ENCODE measurements at places on chromosomes 1 and 21.

- no peak for DNase-seq
Measured at GRCh38 chr21:14321042-14321441, 61.9 kb downstream of the HSPA13 start.

DNA sequence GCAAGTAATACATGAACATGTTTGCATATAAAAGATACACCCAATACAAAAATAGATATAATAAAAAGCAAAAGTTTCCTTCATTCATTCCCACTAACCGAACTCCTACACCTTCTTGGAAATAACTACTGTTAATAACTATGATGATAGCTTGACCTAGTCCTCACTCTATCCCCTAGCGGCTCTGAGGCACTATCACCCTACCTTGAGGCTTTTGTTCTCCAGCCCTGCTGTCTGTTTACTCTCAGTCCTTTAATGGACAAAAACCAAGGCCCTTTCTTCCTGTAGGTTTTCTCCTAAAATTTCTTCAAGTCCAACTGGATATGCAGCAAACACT lies 186.6 kb downstream of the SLC35F3 start:
- DNase-seq: no peak

- DNase-seq: no peak
Measured at GRCh38 chr1:92790081-92790480, 5.2 kb upstream of the EVI5 start.

DNA sequence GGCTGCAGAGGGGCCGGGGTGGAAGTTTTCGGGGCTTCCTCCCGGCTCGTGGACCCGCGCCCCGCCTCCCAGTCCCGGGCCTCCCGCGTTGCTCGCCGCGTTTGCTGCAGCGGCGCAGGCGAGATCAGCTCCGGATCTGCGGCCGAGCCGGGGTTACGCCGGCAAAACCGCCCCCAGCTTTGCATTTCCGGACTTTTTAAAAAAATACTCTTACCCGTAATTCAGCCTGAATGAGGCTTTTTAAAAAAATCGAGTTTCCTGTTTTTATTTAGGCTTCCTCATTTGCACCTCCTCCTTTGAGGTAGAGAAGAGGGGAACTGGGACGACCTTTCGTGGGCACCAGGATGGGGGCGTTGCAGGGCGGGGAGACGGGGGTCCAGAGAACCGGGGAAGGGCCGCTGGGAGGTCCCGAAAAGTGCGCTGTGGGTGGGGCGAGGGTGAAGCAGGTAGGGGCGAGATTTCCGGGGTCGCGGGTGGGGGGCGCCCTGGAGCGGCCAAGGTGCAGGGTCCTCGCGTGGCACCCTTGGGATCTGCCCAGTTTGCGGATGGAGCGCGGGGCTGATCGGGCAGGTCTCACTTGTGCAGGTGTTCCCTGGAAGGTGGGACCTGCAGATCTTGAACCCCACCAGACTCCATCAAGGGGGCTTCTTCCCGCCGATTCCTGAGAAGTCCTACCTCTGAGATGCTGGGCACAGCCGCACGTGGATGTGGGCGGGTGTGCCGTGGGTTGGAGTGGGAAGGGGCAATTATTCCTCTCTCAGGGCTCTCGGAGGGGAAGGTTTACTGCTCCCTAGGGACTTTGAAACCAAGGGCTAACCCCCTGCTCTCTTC lies 1.1 kb downstream of the PIK3CD start:
- DNase-seq: no peak

DNA sequence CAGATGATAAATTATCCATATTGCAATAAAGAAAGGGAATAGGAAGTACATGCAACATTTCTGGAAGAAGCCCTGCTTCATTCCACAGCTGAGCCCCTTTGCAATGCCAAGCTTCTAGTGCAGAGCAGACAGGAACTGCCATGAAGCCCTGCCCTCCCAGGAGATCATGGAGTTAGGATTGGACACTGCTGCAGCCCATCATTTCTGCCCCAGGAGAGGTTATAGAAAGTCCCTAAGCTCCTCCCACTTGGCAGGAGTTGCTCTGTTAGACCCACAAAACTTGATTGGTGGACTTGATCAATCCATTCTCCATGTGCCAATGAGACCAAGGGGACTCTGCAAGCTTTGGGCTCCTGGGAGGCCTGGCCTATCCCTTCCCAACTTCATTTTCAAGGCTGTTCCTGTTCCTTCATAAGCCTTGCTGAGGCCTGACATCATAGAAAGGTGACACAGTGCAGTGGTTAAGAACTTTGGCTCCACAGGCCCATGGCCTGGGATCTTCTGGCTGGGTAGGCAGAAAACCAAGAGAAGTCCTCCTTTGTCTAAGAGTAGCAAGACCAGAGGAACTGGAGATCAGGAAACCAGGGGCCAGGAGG lies 1.3 kb upstream of the LAPTM5 start:
- no peak for DNase-seq

GRCh38 chr1:168920456-168921094 lies 185.9 kb upstream of the ATP1B1 start:
- no peak for DNase-seq

DNA sequence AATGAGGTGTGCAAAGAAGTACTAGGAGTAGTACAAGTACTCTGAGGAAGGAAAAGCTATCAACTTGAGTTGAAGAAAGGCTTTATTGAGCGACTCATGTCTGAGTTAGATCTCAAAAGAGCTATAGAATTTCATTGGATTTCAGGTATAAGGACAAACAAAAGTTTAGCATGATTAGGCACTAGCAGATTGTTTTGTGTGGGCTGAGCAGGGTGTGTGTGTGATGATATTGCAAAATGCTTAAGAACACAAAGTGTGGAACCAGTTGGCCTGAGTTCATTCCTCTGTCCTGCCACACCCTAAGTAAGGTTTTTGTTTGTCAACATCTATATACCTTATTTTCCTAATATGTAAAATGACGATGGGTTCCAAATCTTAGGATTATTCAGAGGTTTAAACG lies 158.9 kb downstream of the KCNK2 start:
- no peak for DNase-seq

GRCh38 chr1:218642033-218642948 lies 297.2 kb downstream of the TGFB2 start:
- DNase-seq: no peak

DNA sequence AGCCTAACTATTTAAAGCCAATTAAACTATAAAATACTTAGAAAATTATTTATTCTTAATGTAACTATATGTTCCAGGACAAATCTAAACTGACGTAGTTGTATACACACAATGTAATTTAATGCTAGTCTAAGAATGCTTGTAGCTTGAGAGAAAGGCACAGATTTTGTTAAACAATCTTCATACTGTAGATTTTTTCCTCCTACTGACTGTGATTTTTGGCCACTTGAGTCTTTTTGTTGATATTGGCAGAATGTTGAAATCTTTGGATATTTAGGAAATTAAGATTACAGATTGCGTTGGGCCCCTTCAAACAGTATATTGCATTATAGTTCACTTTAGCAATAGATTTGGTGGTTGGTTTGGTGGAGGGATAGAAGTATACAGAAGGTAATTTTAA lies 40.5 kb downstream of the ATF3 start:
- no peak for DNase-seq

- no peak for DNase-seq
Measured at GRCh38 chr1:98001764-98002163, 80.9 kb upstream of the DPYD start.

DNA sequence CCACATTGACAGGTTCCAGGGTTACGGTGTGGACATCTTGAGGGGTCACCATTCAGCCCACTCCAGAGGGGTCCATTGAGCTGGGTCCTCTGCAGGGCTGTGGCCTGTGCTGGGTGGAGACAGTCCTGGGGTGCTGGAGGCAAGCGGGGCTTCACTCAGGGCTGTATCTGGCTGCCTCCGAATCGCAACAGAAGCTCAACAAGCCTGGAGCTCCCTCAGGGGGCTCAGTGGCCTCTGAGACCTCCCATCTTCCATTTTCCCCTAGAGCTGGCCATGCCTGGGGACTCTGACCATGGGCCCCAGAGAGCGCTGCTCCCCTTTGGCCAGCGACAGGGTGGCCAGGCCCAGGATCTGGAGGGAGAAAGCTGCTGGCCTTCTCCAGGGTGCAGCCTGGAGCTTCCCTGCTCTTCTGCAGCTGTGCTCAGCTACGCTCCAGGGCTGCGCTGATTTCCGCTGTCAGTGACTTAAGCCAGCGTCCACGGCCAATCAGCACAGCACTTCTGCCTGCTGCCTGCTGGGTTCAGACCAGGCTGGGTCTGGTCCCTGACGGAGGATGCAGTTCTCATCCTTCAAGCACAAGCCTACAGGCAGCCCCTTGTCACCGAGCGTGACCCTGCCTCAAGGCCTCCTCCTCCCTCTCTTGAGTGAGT lies 45.0 kb upstream of the ADARB1 start:
- DNase-seq: no peak

DNA sequence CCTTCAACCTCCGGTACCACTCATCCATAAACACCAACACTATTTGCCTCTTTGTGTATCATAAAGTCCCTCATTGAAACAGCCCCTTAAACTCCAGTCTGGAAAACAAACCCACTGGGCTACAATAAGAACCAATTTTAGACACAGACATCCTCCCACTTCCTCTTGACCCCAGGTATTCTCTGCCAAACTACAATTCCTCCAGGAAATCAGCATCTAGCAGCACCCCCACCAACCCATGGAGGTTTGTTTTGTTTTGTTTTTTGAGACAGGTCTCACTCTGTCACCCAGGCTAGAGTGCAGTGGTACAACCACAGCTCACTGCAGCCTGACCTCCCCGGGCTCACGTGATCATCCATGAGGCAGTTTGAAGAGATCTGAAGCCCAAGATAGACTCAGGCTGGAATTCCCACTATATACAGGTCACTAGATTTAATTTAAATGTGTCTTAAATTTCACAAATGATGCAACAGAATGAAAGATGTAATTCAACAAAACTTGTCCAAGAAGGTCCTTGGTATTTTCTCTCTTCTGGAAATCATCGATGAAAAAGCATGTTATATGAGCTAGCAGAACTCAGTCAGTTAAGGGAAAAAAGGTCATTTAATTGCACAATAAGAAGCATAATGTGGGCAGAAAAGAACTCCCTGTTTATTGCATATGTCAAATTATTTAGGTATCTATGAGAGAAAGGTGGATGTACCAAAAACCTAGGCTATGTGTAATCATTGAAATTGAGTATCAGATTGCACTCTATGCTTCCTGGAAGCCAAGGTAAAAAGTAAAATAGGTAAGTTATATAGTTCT lies 30.3 kb downstream of the TCP10L start:
- no peak for DNase-seq

- no peak for DNase-seq
Measured at GRCh38 chr1:98210064-98210463, 289.2 kb upstream of the DPYD start.

DNA sequence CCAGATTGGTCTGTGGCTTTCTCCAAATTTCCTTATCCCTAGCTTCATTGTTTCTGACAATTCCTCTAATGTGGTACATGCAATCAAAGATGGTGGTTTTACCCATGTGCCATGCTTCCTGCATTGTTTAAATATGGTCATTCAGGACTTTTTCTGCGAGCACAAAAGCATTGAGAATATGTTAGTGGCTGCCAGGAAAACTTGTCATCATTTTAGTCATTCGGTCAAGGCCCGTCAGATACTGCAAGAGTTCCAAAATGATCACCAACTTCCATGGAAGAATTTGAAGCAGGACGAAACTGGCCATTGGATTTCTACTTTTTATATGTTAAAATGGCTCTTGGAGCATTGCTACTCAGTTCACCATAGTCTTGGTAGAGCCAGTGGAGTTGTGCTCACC lies 3.7 kb downstream of the ZBED6 start:
- DNase-seq: no peak

DNA sequence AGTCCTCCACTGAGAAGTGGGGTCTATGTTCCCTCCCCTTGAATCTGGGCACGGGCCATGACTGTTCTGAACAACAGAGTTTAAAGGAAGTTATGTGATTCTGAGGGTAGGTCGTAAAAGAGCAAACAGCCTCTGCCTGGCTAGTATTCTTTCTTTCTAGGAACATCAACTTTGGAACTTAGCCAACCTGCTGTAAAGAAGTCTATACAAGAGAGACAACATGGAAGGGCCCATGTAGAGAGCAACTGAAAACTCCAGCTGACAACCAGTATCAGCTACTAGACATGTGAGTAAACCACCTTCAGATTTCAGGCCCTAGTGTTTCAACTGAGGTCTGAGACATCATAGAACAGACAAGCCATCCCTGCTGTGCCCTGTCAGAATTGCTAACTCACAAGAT lies 7.5 kb downstream of the SELENOF start:
- no peak for DNase-seq

GRCh38 chr1:181898773-181899172 lies 162.7 kb downstream of the ZNF648 start:
- no peak for DNase-seq

DNA sequence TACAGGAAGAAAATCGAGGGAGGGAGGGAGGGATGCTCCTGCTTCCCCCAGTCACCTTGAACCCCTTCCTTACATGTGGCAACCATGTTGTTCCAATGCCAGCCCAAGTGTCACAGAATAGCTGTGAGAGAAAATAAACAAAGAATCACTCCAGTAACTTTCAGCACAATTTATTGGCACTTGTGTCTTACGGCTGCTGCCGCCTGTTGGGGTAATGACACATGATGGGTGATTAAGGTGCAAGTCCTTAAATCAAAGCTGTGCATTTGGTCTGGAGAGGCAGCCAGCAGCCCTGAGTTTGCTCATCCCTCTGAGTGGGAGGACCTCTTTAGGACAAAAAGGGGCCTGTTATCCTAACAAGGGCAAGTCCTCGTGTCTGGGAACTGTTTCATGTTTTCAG lies 377.7 kb downstream of the PCP4 start:
- no peak for DNase-seq

- DNase-seq: no peak
Measured at GRCh38 chr21:38179511-38179910, 77.3 kb upstream of the KCNJ15 start.

DNA sequence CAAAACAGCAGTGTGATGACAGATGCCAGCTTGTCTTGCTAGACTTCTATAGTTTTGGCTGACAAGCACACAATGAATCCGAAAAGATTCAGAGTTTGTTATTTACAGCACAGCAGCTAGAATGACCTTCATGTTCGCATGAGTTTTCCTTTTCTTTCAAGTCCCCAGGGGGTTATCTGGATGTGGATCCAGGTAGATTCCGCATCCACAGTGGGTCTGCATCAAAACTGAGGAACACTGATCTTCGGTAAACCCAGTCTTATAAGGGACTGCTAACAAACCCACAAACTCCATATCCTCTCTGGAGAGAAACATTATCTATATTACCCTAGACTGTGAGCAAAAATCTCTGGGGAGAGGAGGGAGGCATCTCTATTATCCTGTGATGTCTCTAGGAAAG lies 69.0 kb upstream of the DEPDC1 start:
- DNase-seq: no peak
